D341Med (cell line): ENCODE measurements at places on chromosomes 4 and X.

- DNase-seq = no peak
These were observed 66.6 kb downstream of the ATXN3L start for GRCh38 chrX:13253223-13253622.

DNA sequence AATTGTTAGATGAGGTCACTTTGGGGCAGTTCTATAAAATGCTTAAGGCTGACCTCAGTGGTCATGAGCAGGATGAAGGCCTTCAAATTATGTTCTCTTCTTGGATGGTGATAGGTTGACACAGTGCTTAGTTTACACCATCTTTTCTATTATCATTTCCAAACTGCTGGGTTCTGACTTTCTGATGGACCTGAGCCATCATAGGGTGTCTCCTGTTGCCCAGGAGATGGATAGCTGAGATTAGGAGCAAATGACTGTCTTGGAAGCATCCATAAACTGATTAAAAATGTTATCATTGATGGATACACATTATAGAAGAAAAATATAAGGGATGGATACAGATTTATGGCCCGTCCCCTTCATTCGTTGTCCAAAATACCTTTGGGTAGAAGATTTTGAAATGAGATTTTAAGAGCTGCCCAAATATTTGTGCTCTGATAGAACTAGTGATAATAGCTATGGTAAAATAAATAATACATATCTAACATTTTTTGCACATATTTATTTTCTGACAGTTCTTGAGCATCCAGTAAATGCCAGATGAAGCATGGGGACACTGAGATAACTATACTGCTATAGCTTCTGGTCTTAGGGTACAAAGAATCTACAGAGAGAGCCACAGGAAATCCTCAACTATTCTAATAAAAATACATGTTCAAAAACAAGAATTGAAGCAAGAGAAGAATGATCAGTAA is 839.4 kb upstream of the LCORL start:
- DNase-seq = no peak

- DNase-seq = no peak
These were observed 1025.5 kb downstream of the RAB28 start for GRCh38 chr4:12458621-12459020.

DNA sequence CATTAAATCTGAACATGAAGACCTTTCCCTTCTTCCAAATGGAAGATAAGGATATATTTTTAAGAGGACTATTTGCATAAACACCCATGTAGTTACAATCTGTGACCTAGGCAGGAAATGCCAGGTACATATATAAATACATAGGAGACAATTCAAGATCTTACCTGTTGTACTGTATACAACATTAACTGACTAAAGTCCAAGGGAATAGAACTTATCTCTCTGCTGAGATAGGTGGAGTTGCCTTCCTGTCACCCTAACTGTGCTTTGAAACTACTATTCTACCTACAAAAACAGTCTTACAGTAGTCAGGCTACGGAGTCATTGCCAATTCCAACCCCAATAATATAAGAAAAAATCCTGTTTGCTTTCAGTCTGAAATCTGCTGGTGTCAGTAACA is 106.3 kb downstream of the CHRNA9 start:
- no peak for DNase-seq

- DNase-seq = no peak
These were observed 263.9 kb upstream of the CXorf66 start for GRCh38 chrX:140229191-140229590.

DNA sequence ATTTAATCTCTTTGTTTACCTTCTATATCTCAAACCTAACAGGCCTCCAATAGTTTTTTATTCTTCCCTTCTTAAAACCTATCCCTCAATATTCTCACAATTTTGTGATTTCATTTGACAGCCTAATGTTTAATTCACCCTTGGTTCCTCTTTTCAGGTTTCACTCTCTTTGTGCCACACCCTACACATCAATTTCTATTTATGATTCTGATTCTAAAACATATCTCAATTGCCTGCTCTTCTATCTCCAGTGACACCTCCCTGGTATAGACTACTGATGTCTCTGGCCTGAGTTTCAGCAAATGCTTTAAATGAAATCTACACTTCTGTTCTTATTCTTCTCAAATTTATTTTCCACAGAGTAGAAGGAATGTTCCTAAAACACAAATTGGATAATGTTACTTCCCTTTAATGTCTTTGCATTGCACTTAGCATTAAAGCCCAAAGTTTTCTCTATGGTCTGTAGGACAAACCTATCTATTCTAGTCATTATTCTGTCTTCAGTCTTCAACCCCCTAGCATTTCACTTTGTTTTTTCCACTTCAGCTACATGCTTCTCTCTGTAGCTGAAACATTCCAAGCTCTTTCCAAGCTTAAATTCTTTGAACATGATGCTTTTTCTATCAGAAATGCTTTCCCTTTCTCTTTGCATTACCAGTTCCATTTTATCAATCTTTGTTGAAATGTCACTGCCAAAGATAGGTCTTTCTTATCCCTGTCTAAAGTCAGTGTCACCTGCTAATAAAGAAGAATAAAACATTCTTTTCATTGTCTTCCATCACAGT is 622.0 kb downstream of the CENPC start:
- DNase-seq = no peak
